ENCODE measurements at places on chromosomes 2 and 18.

- no peak for DNase-seq
Observed at GRCh38 chr2:214810671-214811070, 1.2 kb upstream of the BARD1 start.

DNA sequence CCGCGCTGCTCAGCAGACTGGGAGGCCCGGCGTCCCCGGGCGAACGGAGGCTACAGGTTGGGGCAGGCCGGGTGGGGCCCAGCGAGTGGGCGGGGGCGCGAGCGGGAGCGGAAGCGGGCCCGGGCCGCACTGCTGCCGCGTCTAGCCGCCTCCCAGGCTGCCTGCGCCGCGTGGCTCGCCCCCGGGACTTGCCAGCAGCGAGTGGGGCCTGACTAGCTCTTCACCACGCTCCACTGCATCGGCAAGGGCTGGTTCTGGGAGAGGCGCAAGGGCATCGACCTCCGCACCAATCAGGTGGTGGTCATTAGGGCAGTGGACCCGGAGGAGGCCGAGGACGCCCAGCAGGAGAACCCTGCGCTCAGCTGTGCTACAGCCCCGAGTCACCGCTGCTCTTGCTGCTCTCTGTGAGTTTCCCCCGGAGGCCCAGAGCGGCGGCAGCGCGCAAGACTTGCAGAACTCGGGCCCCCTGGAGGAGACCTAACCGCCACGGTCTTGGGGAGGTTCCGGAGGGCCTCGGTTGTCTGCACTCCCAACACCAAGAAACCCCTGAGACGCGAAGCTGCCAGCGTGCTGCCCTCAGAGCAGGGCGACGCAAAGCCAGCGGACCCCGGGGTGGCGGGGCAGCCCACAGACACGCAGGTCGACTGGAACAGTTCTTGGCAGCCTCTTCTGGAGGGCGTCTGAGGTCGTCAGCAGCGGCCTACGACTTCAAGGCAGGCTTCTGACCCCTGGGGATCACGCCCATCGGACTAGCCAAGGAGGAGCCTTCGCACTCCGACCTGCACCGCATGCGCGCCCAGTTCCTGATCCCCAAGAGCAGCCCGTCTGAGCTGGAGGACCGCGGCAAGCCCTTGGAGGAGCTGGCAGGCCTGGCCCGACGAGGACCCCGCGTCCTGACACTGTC, 27.2 kb upstream of the PTPN2 start:
- peak; percentile 26 for DNase-seq

DNA sequence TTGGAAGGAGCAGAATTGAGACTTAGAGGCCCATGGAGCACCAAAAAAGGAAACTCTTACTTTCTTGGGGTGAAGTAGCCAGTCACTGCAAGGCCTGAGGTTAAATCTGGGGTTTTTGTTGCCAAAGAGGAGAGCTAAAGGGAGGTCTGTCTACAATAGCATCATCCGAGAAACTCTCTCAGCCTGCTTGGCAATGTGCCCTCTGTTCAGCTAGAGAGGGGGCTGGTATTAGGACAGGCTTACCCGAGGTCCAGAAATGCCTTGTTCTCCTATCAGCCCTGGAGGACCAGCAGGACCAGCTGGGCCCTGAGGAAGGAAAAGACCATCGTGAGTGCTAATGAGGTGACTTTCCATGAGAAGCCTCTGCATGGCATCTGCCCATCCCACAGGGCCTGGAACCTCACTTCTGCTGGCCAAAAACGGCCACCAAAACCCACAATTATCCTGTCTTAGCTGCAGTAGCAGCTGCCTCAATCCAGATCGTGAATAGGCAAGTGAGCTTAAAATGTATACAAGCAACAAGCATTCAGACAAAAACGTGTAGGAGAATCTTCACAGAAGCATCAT, 61.6 kb downstream of the COL6A3 start:
- no peak for DNase-seq

- DNase-seq: no peak
Observed at GRCh38 chr2:24866946-24867345, 53.1 kb downstream of the ADCY3 start.

- no peak for DNase-seq
Observed at GRCh38 chr2:5590886-5591285, 101.3 kb upstream of the SOX11 start.

- DNase-seq: no peak
Observed at GRCh38 chr2:176150584-176151441, 537 bp upstream of the HOXD4 start.

- DNase-seq: no peak
Observed at GRCh38 chr2:192298664-192299063, 103.9 kb upstream of the TMEFF2 start.

GRCh38 chr2:177334940-177335543, 57.5 kb upstream of the AGPS start:
- DNase-seq: peak; percentile 60

GRCh38 chr18:29080946-29081345, 904.0 kb upstream of the CDH2 start:
- DNase-seq: no peak

- no peak for DNase-seq
Observed at GRCh38 chr18:45121146-45121545, 440.5 kb downstream of the SETBP1 start.

- no peak for DNase-seq
Observed at GRCh38 chr2:11873356-11874154, 127.1 kb downstream of the LPIN1 start.

GRCh38 chr2:42061839-42062238, 14.0 kb downstream of the PKDCC start:
- no peak for DNase-seq

- peak; percentile 77 for DNase-seq
Observed at GRCh38 chr18:76803814-76804213, 18.5 kb upstream of the ZNF236 start.

- DNase-seq: no peak
Observed at GRCh38 chr2:1945819-1946218, 201.5 kb upstream of the PXDN start.

DNA sequence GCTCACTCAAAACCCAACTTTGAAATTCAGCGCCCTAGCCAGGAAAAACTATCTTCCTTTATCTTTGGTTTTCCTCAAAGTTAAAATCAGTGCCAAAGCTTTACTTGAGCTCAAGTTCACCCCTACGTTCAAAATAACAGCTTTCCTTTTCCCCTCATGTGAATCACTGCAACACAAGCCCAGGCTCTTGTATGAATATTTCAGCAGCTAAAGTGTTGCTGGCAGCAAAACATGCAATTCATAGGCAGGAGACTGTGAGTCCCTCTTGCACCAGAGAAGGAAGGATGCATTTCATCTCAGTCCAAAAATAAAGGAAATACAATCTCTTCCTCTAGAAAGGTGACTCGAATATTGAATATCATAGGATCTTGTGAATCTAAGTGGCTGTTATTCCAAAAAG, 461.3 kb upstream of the SOX11 start:
- no peak for DNase-seq

GRCh38 chr18:5196253-5197031, 615 bp downstream of the AKAIN1 start:
- DNase-seq: no peak

- peak; percentile 23 for DNase-seq
Observed at GRCh38 chr2:14634489-14635390, 2.2 kb downstream of the LRATD1 start.

DNA sequence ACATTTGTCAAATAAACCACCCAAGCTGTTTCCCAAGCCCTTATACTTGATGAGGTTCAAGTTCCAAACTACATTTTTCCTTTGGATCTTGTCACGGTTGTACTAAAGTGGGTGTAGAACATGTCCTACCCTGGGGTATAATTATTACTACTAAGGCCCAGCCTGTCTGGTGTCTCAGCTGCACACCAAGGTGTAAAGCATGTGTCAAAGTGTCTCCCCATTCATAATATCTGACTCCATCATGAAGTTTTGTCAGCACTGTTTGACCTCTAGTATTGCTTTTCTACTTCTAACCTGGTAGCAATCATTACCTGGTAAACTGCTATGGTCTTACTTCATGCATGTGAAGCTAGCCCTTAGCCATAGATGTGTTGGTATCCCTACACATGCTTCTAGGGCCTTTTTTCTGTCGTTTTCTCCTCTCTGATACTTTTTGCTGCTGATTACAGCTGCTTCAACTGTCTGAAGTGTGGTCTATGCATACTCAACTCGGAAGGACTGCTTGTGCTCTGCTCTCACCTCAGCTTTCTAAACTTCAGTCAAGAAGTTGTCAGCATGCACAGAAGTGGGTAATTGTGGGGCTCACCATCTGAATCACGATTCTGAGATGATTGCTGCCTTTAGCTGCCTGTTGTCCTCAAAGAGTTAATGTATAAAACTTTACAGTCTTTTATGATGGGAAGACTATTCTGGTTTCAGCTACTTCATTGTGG, 445.7 kb upstream of the TRIB2 start:
- DNase-seq: peak; percentile 86

- no peak for DNase-seq
Observed at GRCh38 chr2:96152304-96153161, 7.3 kb upstream of the DUSP2 start.

DNA sequence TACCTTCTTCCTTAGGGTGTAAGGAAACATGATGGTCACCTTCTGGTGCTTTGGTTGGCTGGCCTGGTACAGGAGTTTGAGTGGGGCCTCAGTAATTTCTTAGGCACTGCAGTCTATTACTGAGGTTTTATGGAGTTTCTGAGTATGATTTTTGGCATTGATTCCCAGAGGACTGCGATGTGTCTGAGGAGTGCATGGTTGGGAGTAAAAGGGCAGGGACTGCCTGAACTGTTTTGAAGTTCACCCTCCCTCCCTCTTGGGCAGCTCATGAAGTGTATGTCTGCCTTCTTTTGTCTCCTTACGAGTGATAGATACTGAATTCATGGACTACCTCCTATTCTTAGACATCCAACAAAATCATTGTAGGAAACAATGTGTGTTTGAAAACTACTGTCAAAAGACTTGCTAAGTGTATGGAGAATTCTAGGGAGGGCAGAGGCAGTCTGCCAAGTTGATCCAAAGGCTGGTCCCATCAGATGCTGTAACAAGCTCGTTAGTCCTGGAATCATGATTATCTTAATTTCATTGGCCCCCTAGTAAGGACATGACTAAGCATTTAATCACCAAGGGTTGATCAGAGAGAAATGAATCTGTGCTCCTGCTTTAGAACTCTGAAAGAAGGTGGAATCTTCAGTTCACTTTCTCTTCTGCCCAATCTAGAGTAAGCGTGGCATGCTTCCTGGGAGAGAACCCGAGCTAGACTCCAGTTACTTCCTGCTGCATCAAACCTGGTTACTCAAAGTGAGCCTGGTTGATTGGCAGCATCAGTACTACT, 26.5 kb downstream of the LYPD6B start:
- DNase-seq: no peak

- DNase-seq: peak; percentile 65
Observed at GRCh38 chr18:44733069-44733753, 52.5 kb downstream of the SETBP1 start.

DNA sequence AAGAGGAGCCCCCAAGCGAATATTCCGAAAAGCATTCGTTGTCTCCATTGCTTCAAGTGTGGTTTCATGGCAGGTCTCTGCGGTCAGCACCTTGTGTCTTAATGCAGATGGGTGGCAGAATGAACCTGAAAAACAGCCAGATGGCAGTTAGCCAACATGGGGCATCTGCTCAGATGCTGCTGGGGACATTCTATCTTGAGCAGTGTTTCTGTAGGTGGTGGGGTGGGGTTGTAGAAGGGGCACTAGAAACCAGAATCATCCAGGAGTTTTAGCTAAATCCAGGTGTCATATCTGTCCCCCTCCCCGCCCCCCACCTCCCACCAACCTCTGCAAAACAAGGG, 42.1 kb downstream of the ST6GAL2 start:
- DNase-seq: no peak

DNA sequence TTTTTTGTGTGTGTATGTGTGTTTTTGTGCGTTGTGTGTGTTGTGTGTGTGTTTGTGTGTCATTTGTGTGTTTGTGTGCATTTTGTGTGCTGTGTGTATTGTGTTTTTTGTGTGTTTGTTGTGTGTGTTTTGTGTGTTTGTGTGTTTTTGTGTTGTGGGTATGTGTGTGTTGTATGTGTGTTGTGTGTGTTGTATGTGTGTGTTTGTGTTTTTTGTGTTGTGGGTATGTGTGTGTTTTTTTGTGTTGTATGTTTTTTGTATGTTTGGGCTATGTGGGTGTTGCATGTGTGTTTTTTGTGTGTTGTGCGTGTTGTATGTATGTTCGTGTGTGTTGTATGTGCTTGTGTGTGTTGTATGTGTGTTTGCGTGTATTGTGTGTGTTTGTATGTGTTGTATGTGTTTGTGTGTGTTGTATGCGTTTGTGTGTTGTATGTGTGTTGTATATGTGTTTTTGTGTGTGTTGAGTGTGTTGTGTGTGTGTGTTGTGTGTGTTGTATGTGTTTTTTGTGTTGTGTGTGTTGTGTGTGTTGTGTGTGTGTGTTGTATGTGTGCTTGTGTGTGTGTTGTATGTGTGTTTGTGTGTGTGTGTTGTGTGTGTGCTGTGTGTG, 275.3 kb downstream of the HRH4 start:
- no peak for DNase-seq

- DNase-seq: no peak
Observed at GRCh38 chr2:170170281-170171040, 7.5 kb upstream of the MYO3B start.

DNA sequence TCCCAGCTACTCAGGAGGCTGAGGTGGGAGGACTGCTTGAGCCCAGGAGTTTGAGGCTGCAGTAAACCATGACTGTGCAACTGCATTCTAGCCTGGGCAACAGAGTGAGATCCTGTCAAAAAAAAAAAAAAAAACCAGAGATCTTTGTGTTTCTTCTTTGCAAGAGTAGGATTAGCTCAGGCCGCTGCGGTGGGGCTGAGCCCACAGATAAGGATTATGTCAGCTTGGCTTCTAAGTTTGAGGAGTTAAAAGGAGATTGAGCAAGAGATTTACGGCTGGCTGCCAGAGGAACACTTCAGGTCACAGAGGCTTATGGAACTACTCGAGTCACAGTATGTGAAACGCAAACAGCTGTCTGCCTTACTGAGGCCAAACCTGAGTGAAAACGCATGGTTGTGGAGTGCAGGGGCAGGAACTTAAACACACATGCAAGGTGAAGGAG, 146.7 kb upstream of the L3MBTL4 start:
- no peak for DNase-seq

DNA sequence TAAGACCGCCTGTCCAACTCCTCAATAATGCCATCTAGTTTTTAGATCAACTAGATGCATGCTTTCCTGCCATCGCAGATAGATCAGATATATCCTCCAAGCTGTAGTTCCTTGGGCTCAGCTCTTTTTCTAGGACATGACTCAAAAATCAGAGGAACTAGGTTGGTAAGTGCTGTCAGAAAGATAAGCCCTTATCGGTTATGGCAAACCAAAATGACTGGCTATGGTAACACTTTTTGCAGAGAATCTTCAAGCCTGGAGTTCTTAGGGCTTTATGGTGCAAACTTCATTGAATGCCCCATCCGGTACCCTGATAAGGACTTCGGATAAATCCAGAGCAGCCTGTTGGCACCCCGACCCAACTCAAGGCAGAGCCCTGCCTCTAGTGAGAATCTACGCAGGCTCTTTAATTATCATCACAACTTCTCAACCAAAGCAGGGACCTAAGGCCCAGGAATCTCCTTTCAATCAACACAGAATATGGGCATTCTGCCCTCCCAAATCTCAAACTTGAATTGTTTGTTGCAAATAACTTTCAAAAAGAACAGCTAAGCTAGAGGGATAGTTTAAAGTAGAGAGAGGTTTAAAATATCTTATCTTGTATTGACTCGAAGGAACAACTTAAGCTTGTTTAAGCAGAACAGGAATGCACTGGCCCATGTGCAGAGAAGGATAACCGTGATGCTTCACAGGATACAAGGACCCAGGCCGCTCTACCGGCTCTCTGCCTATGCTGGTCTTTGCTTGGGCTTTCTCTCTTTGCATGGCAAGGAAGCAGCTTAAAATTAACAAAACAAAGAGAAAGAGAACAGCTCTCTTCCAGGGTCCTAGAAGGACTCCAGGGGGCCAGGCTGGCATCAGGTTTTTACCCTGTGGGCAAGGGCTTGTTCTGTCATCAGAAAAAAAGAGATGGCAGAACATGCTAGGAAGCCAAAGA, 3.4 kb upstream of the CYP1B1 start:
- no peak for DNase-seq

- no peak for DNase-seq
Observed at GRCh38 chr2:147469471-147469870, 375.4 kb upstream of the ACVR2A start.

Measured in activated CD4-positive, alpha-beta T cell treated with anti-CD3 and anti-CD28 coated beads, Interleukin-2, amount 50 U/mL, for 16 hours (primary cell).